SK-N-SH (cell line): ENCODE measurements at places on chromosomes 7 and 10. TPM values are rescaled to one million over a fixed set of nuclear protein-coding genes. Genes with fewer than 3 reads are reported as not detected.

DNA sequence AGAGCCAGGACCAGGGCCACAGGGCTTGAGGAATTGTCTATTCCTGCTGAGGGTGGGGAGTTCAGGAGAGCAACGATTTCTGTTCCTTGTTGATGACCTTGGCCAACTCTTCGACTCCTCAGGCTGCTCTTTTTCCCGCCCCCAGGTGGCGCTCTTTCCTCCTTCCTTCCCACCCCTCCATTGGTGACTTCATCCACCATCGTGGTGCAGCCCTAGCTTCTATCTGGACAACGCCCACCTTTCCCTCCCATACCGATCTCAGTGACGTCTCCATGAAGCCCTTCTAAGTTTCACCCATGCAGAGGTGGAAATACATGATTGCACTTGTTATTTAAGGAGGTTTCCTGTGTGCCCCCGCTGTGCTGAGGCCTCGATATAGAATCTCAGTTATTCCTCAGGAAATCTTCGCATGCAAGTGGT, 22.1 kb upstream of the CARD11 start:
- DNase-seq: peak; percentile 46

- no peak for DNase-seq
Observed at GRCh38 chr10:4242561-4243035, 457.6 kb upstream of the KLF6 start.

DNA sequence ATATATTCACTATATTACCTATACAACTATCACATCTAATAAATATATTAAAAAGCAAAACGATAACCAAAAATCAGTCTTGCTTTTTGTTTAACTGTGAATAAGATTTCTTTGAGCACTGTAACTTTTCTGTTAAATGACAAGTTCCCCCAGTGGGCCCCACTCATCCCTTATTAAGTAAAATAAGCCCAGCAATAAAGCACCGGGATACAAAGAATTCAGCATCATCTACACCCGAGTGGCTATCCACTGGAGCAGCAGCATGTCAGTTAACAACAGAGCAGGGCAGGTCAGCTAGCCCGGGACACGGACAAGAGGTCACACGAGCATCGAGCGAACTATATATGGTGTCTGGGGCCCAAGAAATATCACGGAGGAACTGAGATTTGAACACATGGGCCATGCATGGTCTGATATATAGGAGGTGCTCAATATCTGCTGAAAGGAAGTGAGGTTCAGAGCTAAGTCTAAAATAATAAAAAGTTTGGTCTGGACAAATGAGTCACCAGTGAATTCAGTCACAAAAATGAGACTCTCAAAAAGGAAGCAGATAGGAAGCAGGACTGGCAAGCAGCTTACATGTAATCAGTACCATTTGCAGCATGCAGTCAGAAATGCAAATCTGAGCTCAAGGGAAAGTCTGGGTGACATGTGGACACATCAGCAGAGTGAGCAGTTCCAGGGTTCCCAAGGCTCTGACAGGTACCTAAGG, 4.1 kb downstream of the ERCC6 start:
- DNase-seq: no peak

GRCh38 chr10:43188702-43189101, 50.5 kb downstream of the CSGALNACT2 start:
- DNase-seq: no peak

GRCh38 chr10:33045421-33045820, 87.4 kb upstream of the ITGB1 start:
- no peak for DNase-seq

GRCh38 chr10:89029785-89030437, 39.3 kb downstream of the FAS start:
- peak; percentile 60 for DNase-seq

DNA sequence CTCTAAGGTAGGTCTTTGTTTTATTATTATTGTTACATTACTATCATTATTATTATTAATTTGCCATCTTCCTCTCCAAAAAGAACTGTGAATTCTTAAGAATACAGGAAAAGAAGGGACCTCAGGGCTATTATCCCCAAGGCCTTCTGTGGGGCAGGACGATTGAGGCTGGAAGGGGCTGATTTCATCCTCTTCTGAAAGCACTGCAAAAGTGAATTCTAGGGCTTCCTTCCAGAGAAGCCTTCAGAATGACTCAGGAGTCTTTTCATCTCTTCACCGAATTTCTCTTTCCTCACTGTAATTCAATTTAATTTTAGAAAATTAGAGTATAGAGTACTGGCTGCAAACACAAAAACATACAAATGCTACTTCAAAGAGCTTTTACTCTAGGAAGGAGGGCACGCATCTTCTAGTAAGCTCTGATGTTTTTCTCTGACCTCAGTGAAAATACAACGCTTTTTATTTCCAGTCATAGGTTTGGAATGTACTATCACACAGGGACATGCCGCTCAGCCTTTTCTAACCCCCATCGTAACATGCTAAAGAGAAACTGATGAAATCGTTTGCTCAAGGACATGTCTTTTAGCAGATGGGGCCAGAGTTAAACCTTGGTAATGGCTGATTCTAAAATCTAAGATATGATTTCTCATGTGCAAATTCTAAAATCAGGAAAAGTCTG, 280.2 kb upstream of the PITRM1 start:
- DNase-seq: no peak

- DNase-seq: peak; percentile 16
Observed at GRCh38 chr10:60175441-60175971, 214.2 kb downstream of the ANK3 start.

GRCh38 chr7:2985866-2986265, 57.8 kb downstream of the CARD11 start:
- no peak for DNase-seq

DNA sequence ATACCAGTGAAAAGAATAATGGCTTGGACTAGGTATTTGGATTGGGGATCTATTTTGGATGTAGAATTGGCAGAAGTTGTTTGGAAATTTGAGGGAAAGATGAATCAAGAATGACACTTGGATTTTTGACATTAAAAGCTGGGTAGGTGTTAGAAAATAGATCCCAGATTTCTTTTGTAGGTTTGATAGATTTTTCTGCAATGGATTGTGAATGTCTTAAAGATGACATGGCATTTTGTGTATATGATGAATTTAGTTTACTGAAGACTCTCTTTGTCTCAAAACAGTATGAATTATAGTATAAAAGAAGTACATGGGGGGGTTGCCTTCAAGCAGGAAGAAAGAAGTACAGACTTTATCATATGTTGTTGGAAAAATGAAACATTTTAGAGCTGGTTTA, 75.8 kb downstream of the MPLKIP start:
- DNase-seq: no peak

DNA sequence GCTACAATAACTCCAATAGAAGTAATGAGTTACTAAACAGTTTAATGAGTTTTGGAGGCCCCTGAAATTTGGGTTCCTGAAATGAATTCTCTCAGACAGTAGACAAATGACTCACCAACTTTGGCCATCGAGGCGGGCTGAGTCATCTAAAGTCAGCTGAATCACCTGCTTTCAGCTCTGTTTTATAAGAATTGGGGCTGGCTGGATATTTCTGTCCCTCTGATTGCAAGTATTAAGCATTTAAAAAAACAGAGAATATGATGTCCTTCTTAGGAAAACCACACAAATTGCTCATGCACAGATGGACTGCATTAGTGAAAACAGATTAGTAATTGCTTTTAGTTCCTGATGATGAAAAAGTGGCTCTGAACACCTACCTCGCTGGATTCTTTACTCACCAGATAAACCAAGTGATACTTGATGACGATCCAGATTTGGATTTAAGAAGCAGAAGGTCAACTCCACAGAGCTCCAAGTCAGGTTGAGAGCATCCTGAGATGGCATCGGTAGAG, 59.1 kb downstream of the ZNF365 start:
- DNase-seq: no peak

GRCh38 chr7:155431231-155431630, 26.7 kb upstream of the EN2 start:
- no peak for DNase-seq

DNA sequence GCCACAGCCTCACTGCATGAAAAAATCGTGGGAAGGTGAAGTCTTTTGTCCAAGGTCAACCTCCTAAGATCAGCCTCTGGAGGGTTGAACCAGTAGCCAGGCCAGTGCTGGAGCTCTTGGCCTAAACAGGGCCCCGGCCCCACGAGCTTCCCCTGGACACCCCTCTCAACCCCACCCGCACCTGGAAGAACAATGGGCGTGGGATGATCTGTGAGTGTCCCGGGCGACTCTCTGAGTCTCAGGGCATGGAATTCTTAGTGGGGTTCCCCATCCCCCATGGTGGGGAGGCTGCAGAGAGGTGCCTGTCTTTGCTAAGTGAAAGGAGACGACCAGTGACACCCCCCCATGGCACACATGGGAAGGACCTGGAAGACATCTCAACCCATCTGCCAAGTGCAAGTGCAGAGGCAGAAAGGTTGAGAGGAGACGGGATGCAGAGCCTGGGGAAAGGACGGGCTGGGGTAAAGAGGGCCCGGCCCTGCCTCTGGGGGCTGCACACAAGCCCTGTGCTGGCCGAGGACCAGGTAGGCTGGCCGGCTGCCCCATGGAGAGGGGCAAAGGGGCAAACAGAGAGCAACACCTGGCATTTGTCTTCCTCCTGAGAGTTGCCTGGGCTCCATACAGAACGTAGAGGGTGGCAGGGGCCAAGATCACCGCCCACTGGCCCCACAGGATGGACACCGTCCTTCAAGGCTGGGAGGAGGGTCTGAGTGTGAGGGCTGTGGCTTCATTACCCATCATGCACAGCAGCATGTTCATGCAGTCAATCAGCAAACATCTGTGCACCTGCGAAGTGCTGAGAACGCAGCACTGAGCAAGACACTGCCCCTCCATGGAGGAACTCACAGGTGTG, 163.0 kb upstream of the PPP2R2D start:
- peak; percentile 8 for DNase-seq

GRCh38 chr10:15824498-15824897, 35.8 kb downstream of the MINDY3 start:
- peak; percentile 2 for DNase-seq

GRCh38 chr7:2585446-2585845, 26.7 kb downstream of the IQCE start:
- DNase-seq: no peak

GRCh38 chr7:149050941-149051340, 22.6 kb upstream of the PDIA4 start:
- no peak for DNase-seq

GRCh38 chr7:50837965-50838364, 55.3 kb upstream of the GRB10 start:
- DNase-seq: no peak

DNA sequence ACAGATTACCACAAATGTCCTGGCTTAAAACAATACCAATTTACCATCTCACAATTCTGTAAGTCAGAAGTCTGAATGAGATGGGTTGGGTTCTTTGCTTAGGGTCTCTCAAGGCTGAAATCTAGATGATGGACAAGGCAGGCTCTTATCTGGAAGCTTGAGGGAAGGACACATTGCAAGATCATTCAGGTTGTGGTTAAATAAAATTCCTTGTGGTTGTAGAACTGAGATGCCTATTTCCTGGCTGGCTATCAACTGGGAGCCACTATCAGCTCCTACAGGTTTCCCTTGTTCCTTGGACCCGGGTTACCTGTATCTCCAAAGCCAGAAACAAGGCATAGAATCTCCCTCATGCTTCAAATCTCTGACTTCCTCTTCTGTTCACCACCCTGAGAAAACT, 148.4 kb downstream of the MDFIC start:
- DNase-seq: no peak

DNA sequence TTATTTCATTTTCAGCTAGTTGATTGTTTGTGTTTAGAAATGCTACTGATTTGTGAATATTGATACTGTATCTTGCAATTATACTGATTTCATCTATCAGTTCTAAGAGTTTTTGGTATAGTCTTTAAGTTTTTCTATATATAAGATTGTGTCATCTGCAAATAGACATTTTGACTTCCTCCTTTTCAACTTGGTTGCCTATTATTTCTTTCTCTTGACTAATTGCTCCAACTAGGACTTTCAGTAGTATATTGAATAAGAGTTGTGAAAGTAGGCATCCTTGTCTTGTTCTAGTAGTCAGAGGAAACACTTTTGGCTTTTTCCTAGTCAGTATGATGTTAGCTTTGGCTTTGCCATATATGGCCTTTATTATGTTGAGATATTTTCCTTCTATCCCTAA, 20.4 kb downstream of the PHTF2 start:
- DNase-seq: no peak

DNA sequence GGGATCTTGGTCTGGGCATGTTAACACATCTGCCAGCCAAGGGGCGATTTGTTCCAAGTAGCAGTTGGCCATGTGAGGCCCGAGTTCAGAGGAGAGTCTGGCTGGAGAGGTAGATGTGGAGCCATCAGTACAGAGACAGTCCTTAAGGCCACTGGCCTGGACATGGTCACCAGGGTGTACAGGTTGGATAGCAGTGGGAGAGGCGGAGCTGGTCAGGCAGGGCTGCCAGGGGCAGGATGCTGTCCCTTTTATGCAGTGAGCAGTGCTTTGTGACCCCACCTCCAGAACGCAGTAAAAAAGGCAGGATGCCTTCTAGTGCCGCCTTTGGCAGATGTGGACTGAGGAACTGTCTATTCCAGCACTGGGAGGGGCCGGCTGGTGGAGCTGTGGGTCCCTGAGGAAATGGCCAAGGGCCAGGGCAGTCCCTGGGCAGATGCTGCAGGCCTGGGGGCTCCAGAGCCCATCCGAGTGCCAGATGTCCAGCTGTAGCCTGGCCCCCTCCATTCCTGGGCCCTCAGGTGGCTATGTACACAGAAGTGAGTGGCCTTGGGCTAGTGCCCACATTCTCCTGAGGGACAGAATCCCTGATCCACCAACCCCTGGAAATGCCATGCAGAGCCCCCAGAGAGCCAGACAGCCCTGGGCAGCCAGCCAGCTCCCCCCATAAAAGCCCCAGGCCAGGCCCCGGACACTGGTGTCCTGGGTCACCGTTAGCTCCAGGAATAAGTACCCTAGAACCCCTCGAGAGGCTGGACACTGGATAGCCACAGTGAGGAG, 17.2 kb upstream of the MYL7 start:
- peak; percentile 69 for DNase-seq

DNA sequence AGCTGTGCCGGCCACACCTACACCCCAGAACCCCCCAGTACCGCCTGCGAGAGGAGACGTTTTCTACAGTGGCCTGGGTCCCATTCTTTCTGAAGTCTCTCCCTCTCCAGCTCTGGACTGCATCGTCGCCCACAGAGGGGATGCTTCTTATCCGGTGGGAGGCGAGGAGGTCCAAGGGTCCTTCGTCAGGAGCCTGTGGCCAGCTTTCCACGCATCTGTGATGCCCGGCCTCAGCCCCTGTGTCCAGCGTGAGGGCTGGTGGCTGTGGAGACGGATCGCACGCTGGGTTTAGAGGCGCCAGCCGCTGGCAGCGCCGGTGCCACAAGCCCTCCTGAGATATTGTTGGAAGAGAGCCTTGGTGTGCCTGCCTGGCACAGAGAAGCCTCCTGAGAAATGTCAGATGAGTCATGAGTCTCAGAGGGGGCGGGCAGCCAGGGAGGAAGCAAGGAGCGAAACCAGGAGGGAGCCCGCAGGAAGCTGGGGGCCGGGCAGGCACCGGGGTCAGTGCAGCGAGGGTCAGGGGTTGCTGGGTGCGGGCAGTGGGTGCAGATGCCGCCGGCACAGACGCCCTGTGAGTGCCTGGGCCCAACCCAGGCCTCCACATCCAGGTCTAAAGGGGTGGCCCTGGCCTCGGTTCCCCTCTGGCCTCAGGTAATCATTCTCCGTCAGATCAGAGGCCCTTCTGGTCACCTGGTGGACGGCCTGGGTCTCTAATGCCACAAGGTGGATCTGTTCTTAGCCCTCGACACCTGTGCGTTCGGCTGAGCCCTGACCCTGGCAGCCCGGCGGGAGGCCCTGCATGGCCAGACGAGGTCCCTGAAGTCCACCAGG, 86.0 kb upstream of the DIP2C start:
- no peak for DNase-seq

GRCh38 chr10:106897719-106898118, 266.8 kb downstream of the SORCS1 start:
- no peak for DNase-seq

The UPK3B gene
- 0.11 TPM in 1 of 2 replicates, not detected in the other for polyA plus RNA-seq

The TCAF2 gene
- polyA plus RNA-seq: 19.5 and 23.3 TPM in 2 replicates

The XRCC2 gene
- 3.1 and 3.4 TPM in 2 replicates for polyA plus RNA-seq

The COX15 gene
- polyA plus RNA-seq: 20.4 and 26.3 TPM in 2 replicates
